ENCODE measurements at places on chromosomes 16 and 17. TPM values are rescaled to one million over a fixed set of nuclear protein-coding genes. Genes with fewer than 3 reads are reported as not detected.

DCTPP1 gene
- polyA plus RNA-seq: 11.7 TPM

SLC6A2 gene
- 12.5 TPM for polyA plus RNA-seq

SCIMP gene
- 4.5 TPM for polyA plus RNA-seq

HOXB8 gene
- polyA plus RNA-seq: 5.6 TPM

NDEL1 gene
- 108 TPM for polyA plus RNA-seq

ABCA10 gene
- polyA plus RNA-seq: 19.4 TPM

CNTD1 gene
- 0.27 TPM for polyA plus RNA-seq

PKMYT1 gene
- 2.0 TPM for polyA plus RNA-seq

NPIPA3 gene
- polyA plus RNA-seq: 6.5 TPM

NOG gene
- polyA plus RNA-seq: 0.16 TPM

ASPA gene
- polyA plus RNA-seq: 5.7 TPM

GRCh38 chr16:49382916-49383315 is 9.3 kb downstream of the C16orf78 start:
- DNase-seq: no peak
- no peaks in the 10 kb centered on the region for H3K36me3 ChIP-seq
- no peaks in the 10 kb centered on the region for H3K4me1 ChIP-seq
- no peak overlapping the region for H3K27ac ChIP-seq

GRCh38 chr16:12551530-12551929 is 252.2 kb downstream of the CPPED1 start:
- H3K36me3 ChIP-seq: no peaks in the 10 kb centered on the region
- H3K27me3 ChIP-seq: no peaks in the 10 kb centered on the region
- no peak overlapping the region for H3K4me3 ChIP-seq
- no peaks in the 10 kb centered on the region for H3K4me1 ChIP-seq
- DNase-seq: no peak
- H3K27ac ChIP-seq: no peak overlapping the region

- DNase-seq: no peak
- H3K27ac ChIP-seq: no peak overlapping the region
- H3K4me3 ChIP-seq: no peak overlapping the region
- H3K27me3 ChIP-seq: no peaks in the 10 kb centered on the region
- H3K36me3 ChIP-seq: no peaks in the 10 kb centered on the region
Measured at GRCh38 chr17:18990331-18990730, 14.2 kb downstream of the FAM83G start.

DNA sequence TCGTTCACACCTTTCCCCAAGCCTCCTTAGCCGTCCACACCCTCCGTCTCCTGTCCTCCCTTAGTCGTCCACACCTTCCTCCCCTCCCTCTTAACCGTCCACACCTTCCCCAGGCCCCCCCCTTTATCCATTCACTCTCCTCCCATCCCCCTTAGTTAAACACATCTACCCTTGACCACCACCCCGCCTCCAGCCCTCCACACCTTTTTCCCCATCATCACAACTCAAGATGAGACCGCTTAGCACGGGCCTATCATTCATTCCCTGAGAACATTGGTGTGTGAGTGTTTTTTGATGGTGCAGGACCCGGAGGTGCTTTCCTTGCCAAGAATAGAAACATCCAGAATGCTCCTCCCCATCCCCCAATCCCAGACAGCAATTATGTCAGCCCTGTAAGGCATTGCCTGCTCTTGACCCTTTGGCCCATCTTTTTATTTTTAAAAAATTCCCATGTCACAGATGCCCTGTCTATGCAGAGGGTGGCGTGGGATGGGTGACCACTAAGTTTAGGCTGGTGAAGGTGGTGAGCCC is 1.4 kb downstream of the TENT4B start:
- peak overlapping the region; percentile 97 for H3K27ac ChIP-seq
- no peaks in the 10 kb centered on the region for H3K27me3 ChIP-seq
- H3K4me3 ChIP-seq: peak overlapping the region; percentile 84
- H3K36me3 ChIP-seq: no peaks in the 10 kb centered on the region
- peaks cover 17% of the 10 kb centered on the region for H3K4me1 ChIP-seq

DNA sequence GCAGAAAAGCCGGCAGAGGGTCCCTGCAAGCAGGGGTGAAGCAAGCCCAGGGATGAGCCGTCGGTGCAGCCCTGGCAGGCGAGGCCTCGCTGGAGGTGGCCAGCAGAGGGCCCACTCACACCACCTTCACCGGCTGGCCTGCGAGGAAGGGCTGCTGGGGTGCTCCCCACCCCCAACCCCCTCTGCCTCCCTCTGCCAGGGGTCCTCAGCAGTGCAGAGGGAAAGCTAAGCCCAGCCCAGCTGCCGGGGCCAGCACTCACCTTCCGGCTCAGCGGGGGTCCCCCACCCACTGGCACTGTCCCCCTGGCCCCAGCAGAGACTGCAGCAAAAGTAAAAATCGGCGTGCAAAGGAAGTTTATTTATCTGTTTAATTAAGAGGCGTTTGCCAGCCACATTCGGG is 113.4 kb downstream of the ENGASE start:
- peak; percentile 22 for DNase-seq
- no peaks in the 10 kb centered on the region for H3K36me3 ChIP-seq
- H3K4me1 ChIP-seq: no peaks in the 10 kb centered on the region
- peaks cover 47% of the 10 kb centered on the region for H3K27me3 ChIP-seq

DNA sequence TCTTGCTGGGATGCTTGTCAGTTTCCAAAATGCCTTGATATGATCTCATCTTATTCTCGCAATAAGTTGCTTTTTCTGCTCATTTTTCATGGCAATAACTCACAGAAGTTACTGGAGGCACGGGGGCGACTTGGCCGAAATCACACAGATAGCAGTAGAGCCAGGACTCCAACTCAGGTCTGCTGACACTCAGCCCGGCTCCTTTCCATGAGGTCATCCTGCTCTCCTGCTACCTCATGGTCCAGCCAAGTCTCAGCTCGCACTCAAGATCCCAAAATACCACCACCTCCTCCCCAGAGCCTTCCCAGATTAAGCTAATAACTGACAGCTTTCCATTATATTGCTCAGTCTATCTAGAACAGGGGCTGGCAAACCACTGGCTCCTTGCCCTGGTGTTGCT is 269.5 kb downstream of the MAP2K4 start:
- H3K4me3 ChIP-seq: no peak overlapping the region
- no peak overlapping the region for H3K27ac ChIP-seq
- H3K27me3 ChIP-seq: no peaks in the 10 kb centered on the region
- H3K4me1 ChIP-seq: no peaks in the 10 kb centered on the region

DNA sequence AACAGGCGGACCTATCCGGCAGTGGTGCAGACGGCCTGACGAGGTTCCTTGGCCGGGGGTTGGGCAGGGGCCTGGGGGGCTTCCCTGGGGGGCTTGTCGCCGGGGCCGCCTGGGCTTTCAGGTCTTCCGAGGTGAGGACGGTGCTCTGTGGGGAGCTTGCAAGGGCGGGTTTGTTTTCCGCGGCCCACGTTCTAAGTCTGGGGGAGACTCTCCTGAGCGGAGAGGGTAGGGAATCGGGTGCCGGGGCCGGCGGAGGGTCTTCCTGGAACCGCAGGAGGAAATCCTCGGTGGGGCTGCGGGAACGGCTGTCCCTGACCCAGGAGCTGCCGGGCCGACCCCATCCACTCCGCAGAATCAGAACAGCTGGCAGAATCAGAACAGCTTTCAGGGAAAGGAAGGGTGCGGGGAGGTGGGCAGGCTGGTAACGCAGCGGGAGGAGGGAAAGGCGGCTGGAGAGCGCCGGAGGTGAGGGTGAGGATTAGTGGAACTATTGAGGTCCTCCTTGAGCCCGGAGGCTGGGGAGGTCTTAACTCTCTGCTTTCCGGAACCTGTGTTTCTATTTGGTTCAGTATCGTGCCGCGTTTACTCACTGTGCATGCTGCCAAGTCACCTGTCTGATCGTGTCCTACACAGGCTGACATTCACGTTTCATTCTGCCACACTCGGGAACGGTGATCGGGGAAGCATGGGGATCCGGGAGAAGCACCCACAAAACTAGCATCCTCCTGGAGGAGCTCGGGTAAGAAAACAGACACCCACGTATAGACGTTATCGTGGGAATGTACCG is 28.9 kb downstream of the CPSF4L start:
- peaks cover 19% of the 10 kb centered on the region for H3K36me3 ChIP-seq
- peaks cover 41% of the 10 kb centered on the region for H3K4me1 ChIP-seq
- H3K27me3 ChIP-seq: no peaks in the 10 kb centered on the region
- H3K27ac ChIP-seq: peak overlapping the region; percentile 62
- peak; percentile 42 for DNase-seq

GRCh38 chr16:77995843-77996455 is 26.4 kb upstream of the CLEC3A start:
- H3K4me3 ChIP-seq: no peak overlapping the region
- no peak overlapping the region for H3K27ac ChIP-seq
- no peaks in the 10 kb centered on the region for H3K36me3 ChIP-seq
- H3K27me3 ChIP-seq: no peaks in the 10 kb centered on the region
- no peak for DNase-seq
- no peaks in the 10 kb centered on the region for H3K4me1 ChIP-seq

GRCh38 chr17:17032131-17032692 is 10.0 kb upstream of the MPRIP start:
- H3K36me3 ChIP-seq: no peaks in the 10 kb centered on the region
- no peaks in the 10 kb centered on the region for H3K4me1 ChIP-seq
- no peak overlapping the region for H3K4me3 ChIP-seq
- peak; percentile 52 for DNase-seq
- no peaks in the 10 kb centered on the region for H3K27me3 ChIP-seq
- H3K27ac ChIP-seq: no peak overlapping the region

DNA sequence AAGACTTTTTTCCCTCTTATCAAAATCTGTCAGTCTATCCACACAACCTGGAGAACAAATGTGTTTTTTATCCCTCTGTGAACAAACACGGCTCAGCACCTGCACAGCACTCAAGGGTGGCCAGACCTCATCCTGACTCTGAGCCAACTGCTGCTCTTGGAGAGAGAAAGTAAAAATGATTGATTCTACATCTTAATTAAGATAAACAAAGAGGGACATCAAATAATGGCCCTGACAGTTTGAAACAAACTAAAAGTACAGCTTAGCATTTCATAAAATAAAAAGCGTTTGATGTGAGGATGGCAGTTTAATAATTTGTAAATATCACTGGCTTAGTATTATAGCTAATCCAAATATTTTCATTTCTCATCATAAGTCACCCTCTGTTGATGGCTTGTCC is 106.2 kb downstream of the SNX11 start:
- no peaks in the 10 kb centered on the region for H3K36me3 ChIP-seq
- no peak for DNase-seq
- no peak overlapping the region for H3K4me3 ChIP-seq
- no peak overlapping the region for H3K27ac ChIP-seq
- no peaks in the 10 kb centered on the region for H3K27me3 ChIP-seq

DNA sequence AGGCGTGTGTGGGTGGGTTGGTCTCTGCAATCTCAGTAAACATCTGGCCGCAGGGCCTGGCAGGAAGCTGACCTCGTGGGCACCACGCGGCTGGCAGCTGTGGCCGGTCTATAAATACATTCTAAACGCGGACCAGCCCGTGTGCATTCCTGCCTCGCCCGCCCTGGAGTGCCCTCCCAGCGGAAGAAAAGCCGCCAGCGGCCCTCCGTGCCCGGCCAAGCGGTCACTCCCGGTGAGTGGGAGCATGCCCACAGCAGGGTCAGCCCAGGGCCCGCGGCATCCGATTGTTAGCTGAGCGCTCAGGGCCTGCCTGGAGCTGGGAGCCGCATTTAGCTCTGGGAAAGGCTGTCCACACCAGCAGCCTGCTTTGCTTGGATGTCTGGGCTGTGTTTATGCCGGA is 10.3 kb downstream of the ZNF469 start:
- no peaks in the 10 kb centered on the region for H3K27me3 ChIP-seq
- peak; percentile 38 for DNase-seq
- no peaks in the 10 kb centered on the region for H3K4me1 ChIP-seq
- H3K36me3 ChIP-seq: no peaks in the 10 kb centered on the region
- no peak overlapping the region for H3K4me3 ChIP-seq
- no peak overlapping the region for H3K27ac ChIP-seq

DNA sequence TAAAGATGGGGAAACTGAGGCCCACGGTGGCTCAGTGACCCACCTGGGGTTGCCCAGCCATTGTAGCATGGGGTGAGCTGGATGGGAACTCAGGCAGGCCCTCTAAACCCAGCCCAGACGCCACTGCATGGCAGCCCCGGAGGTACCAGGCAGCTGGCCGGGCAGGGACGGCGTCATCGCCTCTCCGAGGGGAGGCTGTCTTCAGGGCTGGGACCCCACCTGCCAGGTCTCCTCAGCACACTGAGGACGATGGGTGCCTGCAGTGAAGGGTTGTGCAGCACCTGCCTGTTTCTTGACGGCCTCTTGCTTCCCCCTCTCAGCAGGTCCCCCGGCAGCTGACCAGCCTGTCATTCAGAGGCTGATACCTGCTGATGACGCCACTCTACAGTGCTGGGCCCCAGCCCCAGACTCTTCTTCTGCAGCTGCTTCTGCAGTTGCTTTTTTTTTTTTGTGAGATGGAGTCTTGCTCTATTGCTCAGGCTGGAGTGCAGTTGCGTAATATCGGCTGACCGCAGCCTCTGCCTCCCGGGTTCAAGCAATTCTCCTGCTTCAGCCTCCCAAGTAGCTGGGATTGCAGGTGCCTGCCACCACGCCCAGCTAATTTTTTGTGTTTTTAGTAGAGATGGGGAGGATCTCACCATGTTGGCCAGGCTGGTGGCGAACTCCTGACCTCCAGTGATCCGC is 24.7 kb downstream of the RNF213 start:
- no peaks in the 10 kb centered on the region for H3K36me3 ChIP-seq
- no peaks in the 10 kb centered on the region for H3K27me3 ChIP-seq
- H3K4me3 ChIP-seq: no peak overlapping the region
- H3K27ac ChIP-seq: no peak overlapping the region
